Activated T-helper 17 cell treated with anti-CD3 and anti-CD28 coated beads, Interleukin-2, amount 50 U/mL, for 72 hours (primary cell): ENCODE measurements at places on chromosomes 11 and 22.

GRCh38 chr11:36253238-36253637 is 36.0 kb downstream of the COMMD9 start:
- ATAC-seq, result no peak

DNA sequence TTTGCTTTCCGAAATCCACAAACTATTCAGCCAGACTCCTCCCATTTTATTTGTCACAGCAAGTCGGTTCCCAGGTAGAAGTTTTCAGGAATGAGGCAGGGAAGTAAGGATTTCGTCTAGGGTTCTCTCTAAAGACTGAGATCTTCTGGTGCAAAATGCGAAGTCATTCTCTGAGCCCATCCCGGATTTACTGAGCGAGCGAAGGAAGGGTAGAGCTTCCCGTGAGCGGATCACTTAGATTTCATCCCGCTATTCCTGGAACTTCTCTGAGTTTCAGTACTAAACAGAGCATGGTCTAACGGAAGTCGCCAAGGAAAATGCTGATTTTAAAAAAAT is 3.1 kb upstream of the CALCA start:
- no peak for ATAC-seq

GRCh38 chr22:48869161-48869560 is 958.5 kb downstream of the BRD1 start:
- no peak for ATAC-seq

DNA sequence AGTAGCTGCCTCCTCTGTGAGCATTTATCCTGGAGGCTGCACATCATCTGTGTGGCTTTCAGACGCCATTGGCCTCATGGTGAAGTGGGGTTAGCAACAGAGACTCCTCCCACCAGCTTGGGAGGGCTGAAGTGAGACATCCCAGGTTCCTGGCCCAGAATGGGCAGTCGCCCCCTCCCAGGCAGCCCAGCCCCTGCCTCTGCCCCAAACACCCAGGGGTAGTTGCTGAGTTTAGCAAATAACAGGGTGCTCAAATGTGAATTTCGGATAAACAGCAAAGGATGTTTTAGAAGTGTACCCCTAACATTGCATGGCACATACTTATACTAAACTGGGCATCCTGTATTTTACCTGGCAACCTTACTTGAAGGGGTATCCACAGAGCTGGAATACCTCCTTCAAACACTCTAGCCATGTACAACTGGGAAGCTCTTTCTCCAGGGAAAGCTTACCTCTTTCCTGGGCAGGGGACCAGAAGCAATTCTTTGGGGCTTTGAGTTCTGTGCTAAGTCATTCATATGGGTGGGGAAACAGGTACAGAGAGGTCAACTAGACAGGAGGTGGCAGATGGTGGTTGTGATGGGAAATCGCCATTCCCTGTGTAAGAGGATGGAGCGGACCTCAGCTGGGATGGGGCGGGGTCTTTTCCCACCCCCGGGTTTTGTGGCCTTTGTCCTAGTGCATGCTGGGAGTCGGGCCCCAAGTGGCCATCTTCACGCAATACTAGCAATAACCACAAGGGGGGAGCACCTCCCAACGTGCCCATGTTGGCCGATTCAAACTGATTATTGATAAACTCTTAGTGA is 19.3 kb downstream of the MTFP1 start:
- peak; percentile 67 for ATAC-seq

DNA sequence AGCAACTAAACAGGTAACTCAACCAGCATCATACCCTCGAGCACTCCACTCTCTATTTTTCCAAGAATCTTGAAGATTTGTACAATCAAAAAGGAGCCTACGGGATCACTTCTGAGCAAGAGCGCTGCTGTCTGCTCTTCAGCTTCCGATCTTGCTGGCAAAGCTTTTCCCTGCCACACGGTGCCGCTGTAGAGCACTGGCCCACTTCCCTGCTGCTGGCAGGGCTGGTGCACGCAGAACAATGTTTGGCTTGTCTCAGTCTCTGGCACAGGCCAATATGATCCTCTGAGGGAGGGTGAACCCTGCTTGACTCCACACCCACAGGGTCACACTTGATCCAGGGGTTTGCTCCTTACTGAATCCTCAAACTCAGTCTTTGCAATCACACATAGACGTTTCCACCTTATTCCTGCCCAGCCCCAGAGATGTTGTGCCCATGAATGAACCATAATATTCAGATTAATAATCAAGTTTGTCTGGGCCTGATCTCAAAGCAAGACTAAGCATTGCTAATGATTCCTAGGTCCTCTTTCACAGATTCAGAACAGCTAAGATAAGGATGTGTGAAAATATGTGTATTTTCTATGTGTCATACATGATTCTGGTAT is 536.6 kb downstream of the SOX6 start:
- peak; percentile 36 for ATAC-seq

DNA sequence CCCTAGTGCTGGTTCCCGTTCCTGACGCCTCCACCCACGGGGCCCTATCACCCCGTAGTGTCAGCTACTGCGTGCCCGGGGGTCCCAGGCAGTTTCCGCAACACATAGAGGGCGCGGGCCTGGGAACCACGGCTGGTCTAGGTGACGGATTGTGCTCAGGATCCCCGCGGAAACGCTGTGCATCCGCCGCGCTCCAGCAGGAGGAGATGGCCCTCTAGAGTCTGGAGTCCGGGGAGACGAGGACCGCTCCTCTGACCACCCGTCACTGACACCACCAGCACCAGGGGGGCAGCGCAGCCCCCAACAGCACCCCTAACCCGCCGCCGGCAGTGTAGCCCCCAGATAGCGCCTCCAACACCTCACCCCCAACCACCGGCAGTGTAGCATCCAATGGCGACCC is 4.4 kb upstream of the RFPL3 start:
- ATAC-seq, result no peak

- ATAC-seq, result peak; percentile 85
Observed at GRCh38 chr11:47932544-47932943, 47.8 kb upstream of the PTPRJ start.

- peak; percentile 98 for ATAC-seq
Observed at GRCh38 chr22:42519525-42520401, at the start of gene RRP7A. RRP7A (minus strand) TSS chr22:42519796; CDS start chr22:42519786, 10 bp downstream.

DNA sequence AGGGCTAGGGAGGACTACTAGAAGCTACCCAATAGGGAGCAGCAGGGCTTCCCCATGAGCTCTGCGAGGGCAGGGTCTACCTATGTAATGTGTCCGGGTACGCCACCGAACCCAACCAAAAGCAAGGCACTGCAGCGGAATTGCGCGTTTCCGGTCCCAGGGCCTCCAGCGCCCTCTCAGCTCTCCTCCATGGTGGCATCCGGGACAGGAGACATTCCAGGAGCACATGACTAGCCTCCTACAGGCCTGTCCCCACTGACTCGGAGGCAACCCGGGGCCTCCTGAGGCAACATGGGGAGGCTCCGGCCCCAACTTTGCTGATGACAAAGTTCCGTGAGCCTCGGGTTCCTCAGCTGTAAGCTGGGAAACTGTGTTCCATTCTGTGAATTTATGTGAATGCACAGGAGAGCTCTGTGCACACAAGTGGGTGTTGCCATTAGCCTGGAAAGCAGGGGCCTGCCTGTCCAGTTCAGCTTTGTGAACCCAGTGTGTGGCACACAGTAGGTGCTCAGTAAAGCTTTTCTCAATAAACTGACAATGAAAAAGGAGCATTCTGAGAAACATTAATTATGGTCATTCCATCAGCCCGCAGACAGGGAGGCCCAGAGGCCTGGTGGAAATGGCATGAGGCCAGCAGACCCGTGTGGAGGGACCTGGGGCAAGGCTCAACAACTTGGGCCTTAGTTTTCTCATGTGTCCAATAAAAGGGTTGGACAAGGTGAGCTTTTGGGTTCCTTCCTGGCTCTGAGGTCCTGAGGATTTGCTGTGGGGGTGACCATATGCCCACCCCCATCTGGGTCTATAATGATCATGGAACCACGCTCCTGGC is 50.3 kb downstream of the CHRDL2 start:
- ATAC-seq, result no peak

DNA sequence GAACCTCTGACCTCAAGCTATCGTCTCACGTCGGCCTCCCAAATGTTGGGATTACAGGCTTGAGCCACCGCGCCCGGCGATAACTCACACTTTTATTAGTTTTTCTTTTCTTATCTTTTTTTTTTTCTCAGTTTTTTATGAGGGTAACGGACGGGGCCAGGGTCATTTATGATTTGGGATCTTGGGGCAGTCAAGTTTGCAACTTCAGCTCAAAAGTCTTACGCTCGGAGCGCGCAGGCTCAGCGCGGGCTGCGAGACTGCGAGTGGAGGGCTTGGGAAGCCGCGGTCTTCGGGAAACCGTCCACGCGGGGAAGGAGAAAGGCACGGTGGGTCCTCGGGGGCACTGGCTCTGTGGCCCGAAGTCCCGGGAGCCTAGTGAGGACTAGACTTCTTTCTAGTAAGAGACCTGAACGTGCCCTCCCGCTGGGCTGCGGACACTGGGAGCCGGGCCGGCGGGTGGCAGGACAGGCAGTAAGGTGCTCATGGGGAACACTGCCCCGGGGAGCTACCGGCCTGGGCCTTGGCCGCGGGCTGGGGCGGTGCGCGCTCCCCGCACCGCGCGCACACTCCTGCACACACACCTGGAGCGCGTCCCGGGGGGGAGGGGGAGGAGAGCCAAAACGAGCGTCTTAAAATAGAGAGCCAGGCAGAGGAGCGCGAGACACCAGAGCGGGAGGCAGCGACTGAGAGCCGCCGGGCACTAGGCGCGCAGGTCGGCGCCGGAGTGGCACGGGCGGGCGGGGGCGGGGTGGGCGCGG is 476 bp upstream of the BARX2 start:
- ATAC-seq, result peak; percentile 6

GRCh38 chr11:61069427-61069826 is 32.9 kb upstream of the CD5 start:
- ATAC-seq, result no peak

GRCh38 chr22:17097062-17097461 is 12.3 kb downstream of the IL17RA start:
- no peak for ATAC-seq

DNA sequence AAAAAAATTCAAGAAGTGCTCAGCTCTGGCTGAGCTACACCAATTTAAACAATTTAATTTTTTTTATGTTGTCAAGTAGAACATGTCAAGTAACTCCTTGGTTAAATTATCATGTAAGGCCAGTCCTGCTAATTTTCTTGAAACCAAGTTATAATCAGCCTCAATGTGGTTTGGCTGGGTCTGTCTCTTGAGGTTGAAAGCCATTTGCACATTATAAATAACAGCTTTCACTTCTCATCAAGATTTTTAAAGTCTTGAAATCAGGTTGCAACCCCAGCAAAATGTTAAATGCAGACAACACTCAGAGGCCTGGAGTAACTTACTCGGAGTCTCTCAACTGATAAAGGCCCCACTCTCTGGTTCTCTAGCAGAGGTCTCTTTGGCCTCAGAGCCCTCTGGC is 324.4 kb downstream of the BRD1 start:
- ATAC-seq, result no peak

- no peak for ATAC-seq
Observed at GRCh38 chr11:774873-775592, 2.3 kb downstream of the GATD1 start.

DNA sequence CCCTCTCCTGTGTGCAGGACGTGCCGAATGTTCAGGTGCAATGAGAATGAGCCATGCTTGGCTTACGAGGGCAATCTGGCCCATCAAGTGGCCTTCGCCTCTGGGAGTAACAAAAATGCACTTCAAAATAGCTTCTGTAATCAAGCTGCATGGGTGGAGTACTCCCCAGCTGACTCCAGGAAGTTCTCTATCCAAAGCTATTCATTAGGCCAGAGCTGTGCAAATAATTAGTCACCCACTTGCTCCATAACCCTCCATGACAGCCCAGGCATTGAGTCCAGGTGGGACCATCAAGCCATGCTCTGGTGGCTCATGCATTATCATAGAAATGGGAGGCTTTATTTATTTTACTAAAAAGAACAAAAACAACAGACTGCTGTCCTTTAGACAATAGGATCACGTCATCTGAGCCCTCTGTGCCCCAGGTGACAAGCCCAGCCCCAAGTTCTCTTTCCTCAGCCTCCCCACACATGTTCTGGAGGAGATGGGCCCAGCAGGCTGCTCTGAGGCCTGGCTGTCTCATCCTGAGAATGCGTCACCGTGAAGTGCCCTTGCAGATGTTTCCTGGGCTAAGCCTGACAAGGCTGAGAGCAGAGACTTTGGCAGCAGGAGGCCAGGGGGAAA is 244.7 kb downstream of the ETS1 start:
- peak; percentile 64 for ATAC-seq

- ATAC-seq, result no peak
Observed at GRCh38 chr11:47941907-47942558, 38.3 kb upstream of the PTPRJ start.

DNA sequence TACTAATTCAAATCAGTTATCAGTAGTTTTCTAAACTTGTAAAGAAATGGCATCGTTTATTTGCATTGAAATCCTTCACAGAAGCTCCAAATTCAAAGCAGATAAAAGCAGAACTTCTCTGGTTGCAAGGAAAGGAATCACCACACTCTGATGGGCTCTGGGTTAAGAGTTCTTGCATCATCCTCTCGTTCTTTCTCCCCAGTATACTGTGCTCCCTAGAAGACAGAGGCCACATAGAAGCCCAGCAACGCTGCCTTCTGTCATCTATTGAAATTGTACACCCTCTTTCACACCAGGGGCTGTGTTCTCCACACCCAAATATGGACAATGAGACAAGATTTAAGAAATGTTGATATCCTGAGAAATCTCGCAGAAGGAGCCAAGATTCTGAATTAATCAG is 29.3 kb downstream of the FAT3 start:
- ATAC-seq, result no peak

DNA sequence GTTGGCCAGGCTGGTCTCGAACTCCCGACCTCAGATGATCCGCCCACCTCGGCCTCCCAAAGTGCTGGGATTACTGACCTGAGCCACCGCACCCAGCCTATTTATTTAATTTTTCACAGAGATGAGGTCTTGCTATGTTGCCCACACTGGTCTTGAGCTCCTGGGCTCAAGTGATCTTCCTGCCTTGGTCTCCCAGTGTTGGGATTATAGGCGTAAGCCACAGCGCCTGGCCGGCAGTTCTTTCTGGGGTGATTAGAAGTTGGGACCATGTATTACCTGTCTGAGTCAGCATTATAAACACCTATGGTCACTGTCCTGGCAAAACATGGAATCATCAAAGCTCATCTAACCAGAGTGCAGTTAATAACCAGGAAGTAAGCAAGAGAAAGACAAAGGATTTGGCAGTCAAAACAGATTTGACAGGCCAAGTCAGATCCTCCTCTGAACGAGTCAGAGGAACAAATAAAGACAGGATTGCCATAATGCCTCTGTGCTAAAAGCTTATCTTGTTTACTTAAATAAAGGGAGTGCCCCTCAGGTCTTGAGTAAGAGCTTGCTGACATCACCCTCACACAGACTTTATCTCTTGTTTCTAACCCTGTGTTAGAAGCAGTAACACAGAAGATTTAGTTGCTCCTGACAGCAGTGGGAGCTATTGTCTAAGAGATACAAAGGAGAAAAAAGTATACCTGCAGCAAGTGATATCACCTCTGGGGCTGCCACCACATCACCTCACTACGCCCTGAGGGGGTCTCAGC is 3.7 kb downstream of the SERPIND1 start:
- peak; percentile 13 for ATAC-seq

- peak; percentile 82 for ATAC-seq
Observed at GRCh38 chr11:36540998-36541397, 26.8 kb upstream of the RAG1 start.

DNA sequence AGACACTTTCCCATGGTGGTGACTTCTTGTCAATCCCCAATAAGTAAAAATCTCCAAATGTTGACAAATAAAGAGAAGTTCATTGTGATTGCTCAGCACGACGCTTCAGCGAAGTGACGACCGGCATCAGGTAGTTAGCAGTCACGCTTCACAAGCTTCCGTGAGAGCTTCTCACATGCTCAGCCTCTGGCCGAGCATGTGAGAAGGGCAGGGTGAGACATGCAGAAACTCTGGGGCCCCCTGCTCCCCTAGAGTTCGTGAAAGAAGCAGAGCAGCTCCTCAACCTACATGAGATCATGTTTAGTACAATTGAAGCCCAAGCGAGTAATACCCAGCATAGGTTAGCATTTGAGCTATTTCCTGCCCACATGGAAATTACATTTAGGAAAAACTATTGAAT is 4.4 kb upstream of the C11orf16 start:
- peak; percentile 34 for ATAC-seq
